ENCODE measurements at places on chromosomes 5 and 9. TPM values are rescaled to one million over a fixed set of nuclear protein-coding genes. Genes with fewer than 3 reads are reported as not detected.

DNA sequence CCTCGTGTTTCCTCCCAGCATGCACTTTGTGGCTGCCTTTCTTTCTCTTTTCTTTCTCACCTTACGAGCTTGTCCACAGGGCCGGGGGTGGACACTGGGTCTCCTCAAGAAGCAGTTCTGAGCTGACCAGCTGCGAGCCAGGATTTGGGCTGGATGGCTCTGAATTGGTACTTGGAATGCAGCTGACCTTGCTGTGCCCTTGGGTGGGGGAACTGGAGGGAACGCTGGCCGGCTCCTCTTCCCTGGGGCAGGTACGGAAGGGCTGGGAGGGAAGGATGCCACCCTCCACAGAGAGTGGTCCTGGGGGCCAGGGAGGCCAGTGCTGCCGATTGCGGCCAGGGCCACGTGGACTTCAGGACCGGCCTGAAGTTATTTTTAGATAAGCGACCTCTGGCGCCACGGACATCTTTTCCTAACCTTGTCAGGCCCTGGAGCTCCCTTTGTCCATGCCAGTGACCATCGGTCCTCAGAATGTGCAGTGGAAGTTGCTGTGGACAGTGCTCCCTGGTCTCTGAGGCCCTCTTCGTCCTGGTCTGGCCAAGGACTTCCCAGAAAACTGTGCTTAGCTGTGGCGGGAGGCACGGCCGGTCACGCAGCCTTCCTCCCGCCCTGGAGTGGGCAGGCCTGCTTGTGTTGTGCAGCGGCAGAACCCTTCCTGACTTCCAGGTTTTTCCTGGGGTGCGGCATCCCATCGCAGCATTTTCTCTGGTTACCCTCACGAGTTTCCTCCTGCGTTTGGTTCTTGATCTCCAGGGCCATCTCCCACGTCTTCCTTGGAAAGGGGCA is 13.5 kb upstream of the AHRR start:
- DNase-seq: no peak

GRCh38 chr5:3592298-3592697 is 3.3 kb upstream of the IRX1 start:
- DNase-seq: no peak

GRCh38 chr5:102670224-102670836 is 84.8 kb upstream of the PAM start:
- no peak for DNase-seq

Gene PTGR1
- polyA plus RNA-seq: 39.3 TPM

Gene MARVELD2
- polyA plus RNA-seq: 2.4 TPM

Gene MPDZ
- 72.8 TPM for polyA plus RNA-seq

All from spinal cord (tissue), 10 donors.